ENCODE measurements at places on chromosomes 2 and 18.

DNA sequence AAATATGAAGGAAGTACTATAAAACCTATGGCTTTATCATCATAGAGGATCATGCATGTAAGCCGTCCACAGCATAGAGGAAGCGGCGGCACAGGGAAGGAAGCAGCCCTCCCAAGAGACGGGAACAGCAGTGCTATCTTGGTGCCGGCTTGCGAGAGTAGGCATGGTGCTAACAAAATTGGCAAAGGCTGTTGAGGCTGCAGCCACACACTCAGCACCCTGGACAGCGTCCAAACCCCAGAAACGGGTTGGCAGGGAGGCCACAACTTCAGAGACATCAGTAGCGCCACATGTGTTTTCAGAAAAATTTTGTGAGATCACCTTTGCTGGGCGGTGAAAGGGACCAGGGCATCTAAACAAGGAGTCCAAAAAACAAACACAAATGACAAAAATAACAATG lies 37.7 kb downstream of the NETO1 start:
- DNase-seq = no peak

DNA sequence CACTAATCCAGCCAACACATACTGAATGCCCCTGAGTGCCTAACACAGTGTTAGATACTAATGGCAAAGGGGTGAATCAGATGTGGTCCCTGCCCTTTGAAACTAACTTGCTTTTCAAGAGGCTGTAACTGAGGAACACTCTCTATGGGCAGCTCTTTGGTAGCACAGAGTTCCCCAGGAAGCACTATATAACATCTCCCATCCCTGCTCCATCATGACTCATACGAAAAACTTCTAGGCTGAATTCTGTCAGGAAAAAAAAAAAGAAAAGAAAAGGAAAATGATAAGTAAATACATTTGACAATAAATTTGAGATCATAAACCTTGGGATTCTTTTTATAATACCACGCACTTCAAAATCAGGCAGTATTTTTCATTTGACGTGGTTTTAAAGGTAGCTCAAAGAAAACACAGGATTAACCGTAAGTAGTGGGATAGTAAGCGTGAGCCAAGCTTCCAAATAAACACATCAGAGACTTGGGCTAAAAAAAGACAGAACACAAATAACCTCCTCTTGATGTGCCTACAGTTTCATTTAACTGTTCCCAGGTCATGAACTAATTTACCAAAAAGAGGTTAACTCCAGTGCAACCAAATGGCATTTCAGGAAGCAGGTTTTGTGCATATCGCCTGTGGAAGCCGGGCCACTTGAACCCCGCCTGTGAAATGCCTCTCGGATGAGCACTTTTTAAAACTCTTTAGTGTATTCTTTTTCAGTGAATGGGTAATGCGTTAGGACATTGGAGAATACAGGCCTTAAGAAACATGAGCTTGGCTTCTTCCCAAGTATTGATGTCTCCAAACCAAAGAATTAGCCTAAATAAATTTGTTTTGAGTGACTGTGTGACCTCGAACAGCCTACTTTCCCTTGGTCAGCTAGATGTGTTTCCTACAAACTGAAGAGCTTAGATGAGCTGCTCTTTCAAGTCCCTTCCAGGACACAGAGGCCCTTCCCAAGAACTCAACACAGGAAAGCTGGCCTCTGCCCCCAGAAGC lies 42.0 kb downstream of the RDH14 start:
- no peak for DNase-seq

GRCh38 chr2:194411221-194411620 lies 1245.8 kb upstream of the SLC39A10 start:
- no peak for DNase-seq

DNA sequence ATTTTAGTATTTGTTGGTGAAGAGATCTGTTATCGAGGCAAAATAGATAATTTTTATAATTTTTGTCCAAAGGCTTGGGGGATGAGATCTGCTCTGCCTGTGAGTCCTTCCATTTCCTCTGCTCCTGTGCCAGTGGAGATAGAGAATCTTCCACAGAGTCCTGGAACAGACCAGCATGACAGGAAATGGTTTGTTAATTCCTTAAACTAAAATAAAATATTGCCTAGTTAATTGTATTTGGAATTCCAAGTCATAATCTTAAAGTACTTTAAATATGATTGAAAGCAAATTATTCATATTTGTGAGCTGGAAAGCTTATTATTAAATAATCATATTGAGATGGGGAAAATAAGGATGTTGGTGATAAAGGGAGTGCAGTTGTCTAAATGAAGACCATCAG lies 87.8 kb downstream of the EPB41L5 start:
- DNase-seq = no peak

DNA sequence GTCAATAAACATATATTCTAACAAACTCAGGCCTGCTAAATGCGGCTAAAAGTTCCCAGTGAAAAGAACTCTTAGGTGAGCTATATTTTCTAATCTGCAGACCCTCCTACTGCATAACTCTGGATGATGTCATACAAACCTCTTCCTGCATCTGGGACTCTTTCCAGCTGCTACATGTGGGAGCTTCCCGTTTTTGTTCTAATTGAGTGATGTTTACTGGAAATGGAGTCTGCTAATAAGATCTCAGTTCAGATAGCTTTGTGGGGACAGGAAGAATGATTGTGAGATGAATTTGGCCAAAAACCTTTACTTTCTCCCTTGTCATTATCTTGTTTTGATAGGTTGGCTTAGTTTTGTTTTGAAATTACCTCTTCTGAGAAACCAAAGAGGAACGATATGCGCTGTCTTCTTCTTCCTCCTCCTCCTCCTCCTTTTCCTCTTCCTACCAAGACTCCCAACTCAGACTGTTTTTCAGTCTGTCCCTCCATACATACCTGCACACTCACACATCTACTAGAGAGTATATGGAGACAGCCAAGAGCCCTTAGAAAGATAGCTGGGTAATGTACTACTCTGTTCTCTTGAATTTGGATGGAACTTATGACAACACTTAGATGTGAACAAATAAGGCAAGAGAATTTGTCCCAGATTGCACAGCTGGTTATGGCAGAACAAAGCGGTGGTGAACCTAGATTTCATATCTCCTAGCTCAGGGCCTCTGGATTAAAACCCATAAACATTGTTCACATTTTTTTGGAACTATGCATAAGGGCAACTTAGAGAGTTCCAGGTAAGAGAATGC lies 39.8 kb upstream of the AAK1 start:
- no peak for DNase-seq

DNA sequence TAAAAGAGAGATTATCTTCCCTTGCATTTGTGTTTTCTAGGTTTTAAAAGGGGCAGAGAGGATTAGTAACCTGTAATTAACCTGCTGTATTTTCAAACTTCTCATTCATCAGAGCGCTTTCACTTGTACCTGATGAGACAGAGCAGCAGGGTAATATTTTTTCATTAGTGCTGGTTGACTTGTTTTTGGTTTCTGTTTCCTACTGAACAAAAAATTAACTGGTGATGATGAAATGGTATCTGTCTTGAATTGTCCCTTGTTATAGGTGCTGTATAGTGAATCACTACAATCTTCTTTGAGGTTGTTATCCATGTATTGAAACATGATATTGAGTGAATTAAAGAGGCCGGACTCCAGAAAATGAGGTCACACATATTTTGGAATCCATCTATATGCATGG lies 37.9 kb downstream of the CDH20 start:
- DNase-seq = no peak

- no peak for DNase-seq
Observed at GRCh38 chr2:138110453-138111083, 146.3 kb downstream of the HNMT start.

DNA sequence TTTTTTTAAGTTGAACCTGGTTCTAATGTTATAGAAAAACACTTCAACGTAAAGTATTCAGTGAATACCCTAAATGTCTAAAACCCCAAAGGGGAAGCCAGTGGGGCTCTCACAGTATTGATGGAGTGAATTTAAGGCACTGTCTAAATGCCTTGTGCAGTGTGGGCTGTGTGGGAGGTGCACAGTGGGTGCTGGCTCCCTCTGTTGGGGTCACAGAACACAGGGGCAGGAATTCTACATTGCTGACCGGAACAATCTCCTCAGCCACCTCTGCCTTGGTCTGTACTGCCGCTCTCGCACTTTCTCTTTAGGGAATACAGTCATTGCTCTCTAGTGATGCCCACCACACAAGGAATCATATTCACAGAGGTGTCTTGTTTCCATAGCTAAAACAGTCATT lies 45.4 kb downstream of the SPRED2 start:
- DNase-seq = no peak

- DNase-seq = no peak
Observed at GRCh38 chr2:110977403-110977802, 143.3 kb upstream of the BCL2L11 start.

DNA sequence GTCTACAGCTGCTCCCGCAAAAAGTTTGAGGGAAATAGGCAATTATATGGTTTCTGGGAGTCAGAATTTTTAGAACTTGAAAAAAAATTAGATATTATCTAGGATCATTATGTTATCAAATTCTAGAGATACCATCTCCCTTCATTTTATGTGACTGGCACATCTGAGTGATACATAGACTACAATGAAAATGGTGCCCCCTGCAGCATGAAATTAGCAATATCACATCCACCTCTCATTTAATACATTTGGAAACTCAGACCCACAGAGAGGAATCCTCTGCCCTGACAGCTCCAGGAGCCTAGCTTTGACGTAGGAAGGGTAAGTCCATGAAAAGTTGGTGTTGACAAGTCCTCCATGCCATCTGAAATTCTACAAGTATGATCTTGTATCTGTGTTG lies 381.6 kb downstream of the SUCLG1 start:
- DNase-seq = peak; percentile 3

DNA sequence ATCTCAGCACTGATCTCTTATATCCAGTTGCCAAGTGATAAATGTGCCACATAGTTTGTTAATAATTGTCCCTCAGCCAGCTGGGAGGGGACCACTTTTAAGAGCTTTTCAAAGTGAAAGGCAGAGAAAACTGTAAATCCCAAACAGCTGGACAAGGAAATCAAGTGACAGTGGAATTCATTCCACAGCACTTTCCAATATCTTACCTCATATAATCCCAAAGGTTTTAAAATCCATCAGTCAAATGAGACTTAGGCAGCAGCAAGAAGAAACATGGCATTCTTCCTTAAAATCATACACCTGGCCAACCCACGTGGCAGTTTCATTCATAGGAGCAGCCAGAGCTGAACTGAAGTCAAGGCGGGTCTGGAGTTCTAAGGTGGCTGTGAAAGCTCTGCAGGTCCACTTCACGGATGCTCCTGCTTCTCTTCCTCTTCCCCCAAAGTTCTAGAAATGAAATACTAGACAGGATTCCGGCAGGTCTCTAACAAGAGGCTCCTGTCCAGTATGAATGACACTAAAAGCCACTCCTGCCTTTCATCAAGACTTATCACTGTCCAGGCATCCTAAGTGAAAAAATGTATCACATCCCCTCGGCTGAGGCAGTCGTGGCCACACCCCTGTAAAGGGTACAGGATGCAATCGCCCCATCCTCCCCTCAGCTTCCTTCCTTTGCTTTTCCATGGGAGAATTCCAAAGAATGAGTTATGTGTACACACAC lies 190.4 kb upstream of the STK17B start:
- DNase-seq = no peak

DNA sequence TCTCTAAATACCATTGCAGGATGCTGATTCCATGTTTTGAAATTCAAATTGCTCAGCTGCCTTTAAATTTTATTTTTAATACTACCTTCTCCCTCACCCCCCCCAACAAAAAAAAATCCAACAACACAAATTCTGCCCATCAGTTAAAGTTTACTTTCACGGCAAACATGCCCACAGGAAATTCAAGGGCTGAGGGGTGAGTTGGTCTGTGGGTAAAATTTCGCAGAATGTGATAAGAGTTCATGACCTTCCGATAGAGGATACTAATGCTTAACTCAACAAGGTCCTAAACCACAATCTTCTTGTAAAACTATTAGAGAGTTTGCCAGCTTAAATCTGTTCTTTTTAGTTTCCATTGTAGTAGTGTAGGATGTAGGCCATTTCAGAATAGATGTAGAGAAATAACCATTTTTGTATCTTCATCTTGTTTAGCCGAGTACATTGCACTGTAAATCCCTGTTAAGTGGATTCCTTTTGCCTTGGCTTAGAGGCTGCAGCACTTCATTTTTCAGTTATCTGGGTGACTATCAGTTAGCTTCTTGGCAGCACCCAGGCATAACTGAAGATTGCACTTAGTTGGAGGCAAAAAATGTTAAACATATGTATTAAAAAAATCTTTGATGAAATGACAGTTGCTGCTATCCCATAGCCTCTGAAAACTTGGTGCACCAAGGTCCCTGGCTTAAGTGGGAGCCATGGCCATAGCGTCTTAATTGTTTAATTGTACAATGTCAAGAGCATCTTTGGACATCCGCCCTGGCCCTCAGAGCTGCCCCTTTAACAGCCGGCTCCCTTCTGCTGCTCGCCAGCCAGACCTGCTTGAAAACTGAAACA lies 232.3 kb downstream of the HAUS1 start:
- DNase-seq = no peak

DNA sequence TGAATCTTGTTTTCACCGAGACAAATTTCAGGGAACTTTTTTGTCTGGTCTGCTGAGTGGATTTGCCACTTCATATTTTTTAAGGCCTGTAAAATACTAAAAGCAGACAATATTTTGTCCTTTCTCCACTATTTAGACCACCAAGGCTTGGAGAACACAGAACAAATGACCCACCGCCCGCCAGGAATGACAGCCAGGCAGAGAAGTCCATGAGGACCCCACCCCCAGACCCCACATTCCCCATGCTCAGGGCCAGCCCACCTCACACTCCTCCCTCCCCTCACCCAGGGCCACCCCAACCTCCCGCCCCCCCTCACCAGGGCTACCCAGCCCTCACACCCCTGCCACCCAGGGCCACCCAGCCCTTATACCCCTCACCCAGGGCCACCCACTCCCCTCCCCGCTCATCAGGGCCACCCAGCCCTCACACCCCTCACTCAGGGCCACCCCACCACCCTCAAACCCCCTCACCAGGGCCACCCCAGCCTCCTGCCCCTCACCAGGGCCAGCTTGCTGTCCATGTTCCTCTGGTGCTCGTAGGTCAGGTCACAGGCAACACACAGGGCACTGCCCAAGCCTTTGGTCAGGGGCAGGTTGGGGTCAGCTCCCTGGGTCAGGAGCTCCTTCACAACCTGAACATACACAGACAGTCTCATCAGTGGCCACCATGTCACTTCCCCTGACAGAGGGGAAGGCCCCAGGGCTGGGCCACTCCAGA lies 50.6 kb downstream of the ANKMY1 start:
- DNase-seq = no peak

DNA sequence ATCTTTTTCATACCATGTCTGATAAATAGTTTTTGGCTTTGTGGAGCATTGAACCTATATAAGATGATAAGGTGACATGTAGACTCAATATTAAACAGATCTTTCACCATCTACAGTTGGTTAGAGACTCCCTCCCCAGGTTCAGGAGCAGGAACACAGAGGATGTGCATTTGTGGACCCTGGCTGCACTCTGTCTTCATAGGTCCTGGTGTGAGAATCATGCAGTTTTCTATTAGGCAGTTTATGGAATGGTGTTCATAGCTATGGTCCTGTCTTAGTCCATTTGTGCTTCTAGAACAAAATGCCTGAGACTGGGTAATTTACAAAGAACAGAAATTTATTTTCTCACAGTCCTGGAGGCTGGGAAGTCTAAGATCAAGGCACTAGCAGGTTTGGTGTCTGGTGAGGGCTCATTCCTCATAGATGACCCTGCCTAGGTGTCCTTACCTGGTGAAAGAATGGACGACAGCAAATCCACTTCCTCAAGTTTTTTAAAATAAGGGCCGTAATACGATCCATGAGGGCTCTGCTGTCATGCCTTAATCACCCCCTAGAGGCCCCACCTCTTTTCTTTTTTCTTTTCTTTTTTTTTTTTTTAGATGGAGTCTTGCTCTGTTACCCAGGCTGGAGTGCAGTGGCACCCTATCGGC lies 35.3 kb upstream of the FAM98A start:
- no peak for DNase-seq

GRCh38 chr2:209230560-209230959 lies 193.3 kb upstream of the MAP2 start:
- DNase-seq = no peak

All from CD4-positive, alpha-beta T cell treated with Interleukin-12 subunit alpha and Interleukin-12 subunit beta, for 1 hour (primary cell).